ENCODE measurements at places on chromosomes 3 and 15. TPM values are rescaled to one million over a fixed set of nuclear protein-coding genes. Genes with fewer than 3 reads are reported as not detected.

CHRM5 gene
- 0.03 TPM for polyA plus RNA-seq

CTXND1 gene
- polyA plus RNA-seq = 0.01 TPM

GCNT3 gene
- 0.11 TPM for polyA plus RNA-seq

CLSTN2 gene
- polyA plus RNA-seq = 1.3 TPM

C3orf62 gene
- polyA plus RNA-seq = 1.3 TPM

IMPG2 gene
- polyA plus RNA-seq = 0.11 TPM

GOLGA8J gene
- not detected for polyA plus RNA-seq

NAALADL2 gene
- 8.8 TPM for polyA plus RNA-seq

TLR9 gene
- not detected for polyA plus RNA-seq

AADACL2 gene
- not detected for polyA plus RNA-seq

CCDC174 gene
- polyA plus RNA-seq = 11.4 TPM

Data from fibroblast of lung (primary cell).